Dorsolateral prefrontal cortex (tissue), 122 donors: ENCODE measurements at places on chromosomes 7 and 10.

DNA sequence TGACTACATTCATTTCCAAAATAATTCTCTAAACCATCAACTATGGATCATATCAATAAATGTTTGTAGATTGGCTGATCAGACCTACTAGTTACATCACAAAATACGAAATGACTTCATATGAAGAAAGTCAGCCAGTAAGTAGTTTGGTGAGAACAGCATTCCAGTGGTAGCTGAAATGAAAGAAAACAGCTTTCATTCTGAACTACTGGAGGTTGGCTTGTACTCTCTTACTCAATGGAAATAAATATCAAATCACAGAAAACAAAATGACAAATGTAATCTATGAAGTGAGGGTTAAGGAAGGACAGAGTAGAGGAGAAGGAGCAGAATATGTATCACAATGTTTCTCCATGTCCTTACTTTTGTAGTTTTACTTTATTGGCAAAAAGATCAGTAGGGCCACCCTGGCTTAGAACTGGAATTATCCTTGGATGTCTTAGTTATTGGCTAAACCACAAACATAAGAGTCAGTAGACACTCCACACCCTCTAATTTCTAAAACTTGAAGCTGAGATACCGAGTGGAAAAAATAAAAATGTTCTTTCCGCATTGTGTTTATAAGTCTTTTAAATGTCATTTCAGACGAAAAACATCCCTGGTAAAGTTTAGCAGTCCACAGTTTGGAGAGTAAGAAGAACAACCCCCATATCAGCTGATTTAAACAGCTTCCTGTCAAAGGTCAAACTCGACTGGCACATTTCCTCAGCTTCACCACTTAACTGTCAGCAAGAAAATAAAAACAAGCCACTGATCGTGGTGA lies 74.0 kb upstream of the DGKI start:
- DNase-seq = no peak

DNA sequence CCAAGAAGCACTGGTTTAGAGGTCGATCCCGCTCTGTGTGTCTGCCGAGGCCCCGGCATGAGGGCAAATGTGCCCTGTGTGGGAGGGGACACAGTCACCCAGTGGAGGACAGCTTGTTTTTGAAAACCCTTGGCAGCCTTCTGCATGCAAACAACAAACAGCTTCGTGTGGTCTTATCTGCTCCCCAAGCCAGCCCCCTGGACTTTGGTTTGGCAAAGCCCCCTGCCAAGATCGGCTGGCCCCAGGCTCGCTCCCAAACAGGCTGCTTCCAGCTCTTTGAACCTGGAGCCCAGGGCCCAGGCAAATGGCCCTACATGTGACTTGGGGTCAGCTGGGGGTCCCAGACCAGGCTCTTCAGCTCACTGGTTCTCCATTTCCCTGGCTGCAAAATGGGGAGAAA lies 2.9 kb downstream of the ELN start:
- no peak for DNase-seq

GRCh38 chr7:102305414-102306268 lies 19.0 kb downstream of the SH2B2 start:
- DNase-seq = no peak

DNA sequence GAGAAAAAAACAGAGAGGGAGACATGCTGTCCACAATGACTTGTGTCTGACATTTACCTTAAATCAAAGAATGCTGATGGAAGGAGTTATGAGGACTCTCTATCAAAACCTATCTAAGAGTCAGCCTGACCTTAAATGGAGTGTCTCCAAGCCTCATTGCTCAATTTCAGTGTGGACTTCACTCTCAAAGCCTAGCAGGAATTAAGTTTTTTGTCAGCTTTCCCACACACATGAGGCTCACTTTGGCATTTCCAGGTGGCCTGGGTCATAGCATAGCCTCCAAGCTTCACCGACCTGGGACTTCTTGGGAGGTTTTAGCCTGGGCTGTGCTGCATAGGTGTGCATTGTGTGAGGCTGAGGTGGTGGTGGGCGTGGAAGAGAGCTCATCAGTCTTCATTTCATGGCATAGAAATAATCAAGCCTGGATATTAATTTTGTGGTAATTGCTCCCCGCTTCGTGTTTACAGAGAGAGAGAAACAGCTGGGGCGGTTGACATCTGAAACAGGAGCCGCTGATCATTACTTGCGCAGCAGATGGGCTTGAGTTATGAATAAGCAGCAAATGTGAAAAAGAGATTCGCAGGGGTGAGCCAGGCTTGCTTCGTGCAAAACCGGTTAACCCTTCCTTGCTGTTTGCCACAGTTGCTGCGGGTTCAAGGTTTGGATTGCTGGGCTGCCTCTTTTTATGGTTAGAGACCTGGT lies 647.8 kb downstream of the INHBA start:
- DNase-seq = no peak

- no peak for DNase-seq
These were observed 68.1 kb downstream of the LHPP start for GRCh38 chr10:124529661-124530214.

GRCh38 chr7:79837915-79838314 lies 296.7 kb upstream of the GNAI1 start:
- no peak for DNase-seq

DNA sequence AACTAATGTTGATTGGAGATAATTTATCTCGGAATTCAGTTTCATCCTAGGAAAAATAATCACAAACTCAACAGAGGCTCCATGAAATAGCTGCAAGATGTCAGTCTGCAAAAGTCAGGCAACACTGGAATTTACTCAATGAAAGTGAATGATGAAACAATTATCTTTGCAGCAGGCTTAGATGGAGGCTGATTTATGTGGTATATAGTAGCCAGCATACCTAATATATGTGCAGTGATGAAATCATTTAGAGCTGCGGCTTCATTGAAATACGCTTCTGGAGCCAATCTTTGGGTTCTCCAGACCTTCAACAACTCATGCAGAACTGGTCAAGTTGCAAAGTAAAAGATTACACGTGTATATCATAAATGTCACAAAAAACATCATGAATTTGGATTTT lies 113.3 kb downstream of the ITGA8 start:
- DNase-seq = no peak

DNA sequence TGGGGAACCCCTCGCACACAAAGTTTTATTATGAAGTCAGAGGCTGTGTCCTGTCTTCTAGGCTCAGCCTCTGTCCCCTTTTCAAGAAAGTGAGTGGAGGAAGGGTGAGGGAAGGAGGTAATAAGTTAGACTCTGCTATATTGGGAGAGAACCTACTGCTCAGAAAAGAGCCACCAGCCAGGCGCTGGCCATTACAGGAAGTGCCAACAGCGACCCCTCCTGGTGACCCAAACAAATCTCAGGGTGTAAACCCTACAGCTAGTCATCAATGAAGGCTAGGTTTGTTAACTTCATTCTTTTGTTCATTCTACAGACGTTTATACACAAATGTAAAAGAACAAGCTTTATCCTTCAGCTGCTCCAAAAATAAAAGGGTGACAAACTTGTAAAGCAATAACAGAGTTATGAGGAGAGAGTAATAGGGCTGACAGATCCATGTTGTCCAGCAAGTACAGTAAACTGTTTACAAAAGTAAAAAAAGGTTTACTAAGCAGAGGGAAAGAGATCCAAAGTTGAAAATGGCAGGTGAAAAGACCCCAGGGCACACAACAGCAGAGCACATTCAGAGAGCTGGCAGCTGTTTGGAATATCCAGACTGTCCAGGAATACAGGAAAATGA lies 82.7 kb downstream of the FAM204A start:
- no peak for DNase-seq

DNA sequence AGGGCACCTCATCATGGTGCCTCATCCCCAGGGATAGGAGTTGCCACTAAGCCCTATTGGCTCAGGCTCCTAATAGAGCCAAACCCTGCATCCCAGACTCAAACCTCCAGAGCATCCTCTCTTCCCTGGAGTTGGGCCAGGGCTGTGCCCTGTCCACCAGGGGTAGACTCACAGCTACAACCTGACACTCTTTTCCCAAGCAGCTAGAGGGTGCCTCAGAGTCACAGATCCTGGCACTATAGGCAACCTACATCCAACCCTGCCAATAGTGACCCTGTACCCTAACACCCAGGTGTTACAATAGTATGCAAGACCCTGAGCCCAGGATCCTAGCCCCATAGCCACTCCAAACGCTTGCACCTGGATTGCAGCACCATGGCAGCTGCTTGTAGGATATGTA lies 64.0 kb upstream of the PLA2G12B start:
- no peak for DNase-seq

DNA sequence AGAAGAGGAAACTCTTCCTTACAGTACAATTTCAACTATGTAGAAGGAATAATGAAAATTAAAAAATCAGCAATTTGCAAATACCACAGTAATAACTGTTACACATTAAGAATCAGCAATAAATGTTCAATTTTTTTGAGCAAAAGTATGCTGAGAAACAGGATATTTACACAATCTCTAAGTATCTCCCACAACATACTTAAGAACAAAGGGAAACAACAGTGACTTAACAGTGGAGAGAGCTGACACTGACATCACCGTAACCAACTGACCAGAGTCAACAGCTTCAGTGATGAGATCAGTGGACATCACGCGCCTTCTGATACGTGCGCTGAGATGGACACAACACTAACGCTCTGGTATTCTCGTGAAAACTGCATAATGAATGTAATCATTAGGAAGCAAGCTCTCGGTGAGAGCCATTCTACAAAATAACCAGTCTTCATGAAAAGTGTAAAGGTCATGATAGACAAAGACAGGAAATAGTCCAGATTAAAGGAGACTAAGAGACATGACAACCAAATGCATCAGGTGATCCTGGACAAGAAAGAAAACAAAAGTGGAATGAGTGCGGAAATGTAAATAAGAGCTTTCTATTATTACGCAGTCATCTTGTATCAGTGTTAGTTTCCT lies 82.6 kb downstream of the PIP4K2A start:
- DNase-seq = peak; percentile 76

DNA sequence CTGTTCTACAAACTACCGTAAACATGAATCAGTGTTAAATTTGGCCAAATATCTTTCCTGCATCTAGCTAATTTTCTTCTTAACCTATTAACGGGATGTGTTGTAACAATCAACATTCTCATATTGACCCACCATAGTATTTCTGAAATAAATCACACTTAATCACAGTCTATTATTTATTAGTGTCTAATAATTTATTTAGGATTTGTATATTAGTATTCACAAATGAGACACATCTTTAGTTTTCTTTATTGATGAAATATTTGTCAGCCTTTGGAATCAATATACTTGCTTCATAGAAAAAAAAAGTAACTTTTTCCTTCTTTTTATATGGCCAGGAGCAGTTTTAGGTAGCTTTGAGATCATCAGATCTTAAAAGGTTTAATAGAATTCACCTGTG lies 4.6 kb downstream of the GIMAP7 start:
- no peak for DNase-seq

DNA sequence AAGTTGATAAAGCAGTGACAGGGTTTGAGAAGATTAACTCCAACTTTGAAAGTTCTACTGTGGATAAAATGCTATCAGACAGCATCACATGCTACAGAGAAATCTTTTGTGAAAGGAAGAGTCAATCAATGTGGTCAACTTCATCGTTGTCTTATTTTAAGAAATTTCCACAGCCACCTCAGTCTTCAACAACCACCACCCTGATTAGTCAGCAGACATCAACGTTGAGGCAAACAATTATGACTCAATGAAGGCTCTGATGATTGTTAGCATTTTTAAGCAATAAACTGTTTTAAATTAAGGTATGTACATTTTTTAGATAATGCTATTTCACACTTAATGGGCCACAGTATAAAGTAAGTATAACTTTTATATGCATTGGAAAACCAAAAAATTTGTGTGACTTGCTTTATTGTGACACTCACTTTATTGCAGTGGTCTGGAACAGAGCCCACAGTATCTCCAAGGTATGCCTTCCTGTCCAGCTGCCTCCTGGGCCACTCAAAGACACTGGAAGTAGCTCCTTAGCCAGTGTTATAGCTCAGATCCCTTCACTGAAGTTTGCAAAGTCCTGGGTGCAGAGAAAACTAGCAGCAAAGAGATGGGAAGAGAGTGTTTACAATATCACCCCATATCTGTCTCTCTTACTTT lies 293.1 kb downstream of the ARHGAP12 start:
- DNase-seq = no peak

- peak; percentile 98 for DNase-seq
These were observed at the start of gene AASS for GRCh38 chr7:122143751-122144711. TSS of gene AASS (minus strand) at chr7:122144249. CDS start at chr7:122133726, 10,523 bp downstream.

GRCh38 chr10:105150259-105150880 lies 509.3 kb downstream of the SORCS3 start:
- DNase-seq = no peak

DNA sequence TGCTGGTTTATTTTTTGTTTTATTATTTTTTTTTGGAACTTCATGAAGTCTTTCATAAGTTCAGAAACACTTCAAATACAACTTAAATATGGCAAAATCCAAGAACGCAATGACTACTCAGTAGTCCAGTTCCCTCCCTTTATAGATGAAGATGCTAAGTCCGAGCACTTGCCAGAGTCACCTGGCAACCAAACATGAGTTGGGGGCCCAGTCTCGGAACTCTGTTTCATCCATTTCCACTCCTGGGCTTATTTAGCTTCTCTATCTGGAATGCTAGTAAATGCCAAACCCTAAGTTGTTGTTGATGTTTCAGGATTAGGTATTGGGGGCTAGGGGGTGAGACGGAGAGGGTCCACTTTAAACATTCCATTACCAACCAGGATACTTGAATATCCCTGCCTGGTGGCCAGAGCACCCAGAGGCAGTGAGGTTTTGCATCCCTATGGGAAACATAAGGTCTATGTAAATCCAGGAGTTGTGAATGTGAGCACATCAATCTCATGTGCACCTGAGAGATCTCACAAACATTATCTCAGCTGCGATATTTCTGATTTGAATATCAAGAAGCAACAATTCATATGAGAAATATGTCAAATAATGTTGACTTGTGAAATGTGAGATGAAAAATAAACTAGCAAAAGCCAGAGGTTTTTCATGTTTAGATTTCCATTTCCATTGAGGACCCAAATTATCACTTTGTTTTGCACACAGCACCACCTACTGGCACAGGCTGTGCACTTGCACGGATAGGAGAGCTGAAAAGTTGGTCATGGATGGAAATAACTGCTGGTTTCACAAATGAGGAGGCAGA lies 129.3 kb downstream of the PKD1L1 start:
- peak; percentile 64 for DNase-seq

- DNase-seq = no peak
These were observed 108.7 kb downstream of the DIP2C start for GRCh38 chr10:580778-581177.

GRCh38 chr10:113992471-113993011 lies 51.1 kb upstream of the ADRB1 start:
- no peak for DNase-seq
